Ascending aorta (tissue), 2 donors: ENCODE measurements at places on chromosomes 6 and 20.

DNA sequence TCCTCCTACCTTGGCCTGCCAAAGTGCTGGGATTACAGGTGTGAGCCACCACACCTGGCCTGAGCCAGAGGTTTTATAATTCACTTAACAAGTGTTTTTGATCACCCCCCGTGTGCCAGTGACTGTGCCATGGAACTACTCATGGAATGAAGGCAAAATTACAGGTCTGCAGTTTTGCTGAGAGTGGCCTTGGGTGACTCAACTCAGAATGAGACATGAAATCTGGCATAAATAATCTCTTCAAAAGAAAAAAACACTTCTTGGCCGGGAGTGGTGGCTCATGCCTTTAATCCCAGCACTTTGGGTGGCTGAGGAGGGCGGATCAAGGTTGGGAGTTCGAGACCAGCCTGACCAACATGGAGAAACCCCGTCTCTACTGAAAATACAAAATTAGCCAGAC is 166.9 kb upstream of the SALL4 start:
- H3K4me1 ChIP-seq = no peaks in the 10 kb centered on the region
- no peaks in the 10 kb centered on the region for H3K36me3 ChIP-seq

DNA sequence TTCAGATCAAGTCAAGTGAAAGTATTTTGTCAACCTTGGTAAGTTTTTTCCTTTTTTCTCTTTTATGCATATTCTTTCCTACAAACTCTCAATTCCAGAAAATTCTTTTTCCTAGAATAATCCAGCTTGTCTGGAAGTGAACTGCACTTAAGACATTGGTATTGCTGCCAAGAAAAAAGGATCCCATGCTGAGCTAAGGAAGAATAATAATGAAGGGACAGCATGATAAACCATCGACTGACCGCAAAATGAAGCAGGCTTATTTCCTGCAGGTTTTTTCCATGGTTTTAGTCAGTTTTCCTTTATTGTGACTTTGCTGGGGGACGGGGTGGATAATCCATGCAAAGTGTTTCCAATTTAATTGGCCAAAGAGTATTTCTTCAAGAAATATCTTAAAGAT is 857.6 kb upstream of the SLC35B3 start:
- no peaks in the 10 kb centered on the region for H3K27me3 ChIP-seq
- DNase-seq = no peak
- no peak overlapping the region for H3K4me3 ChIP-seq
- H3K36me3 ChIP-seq = no peaks in the 10 kb centered on the region

DNA sequence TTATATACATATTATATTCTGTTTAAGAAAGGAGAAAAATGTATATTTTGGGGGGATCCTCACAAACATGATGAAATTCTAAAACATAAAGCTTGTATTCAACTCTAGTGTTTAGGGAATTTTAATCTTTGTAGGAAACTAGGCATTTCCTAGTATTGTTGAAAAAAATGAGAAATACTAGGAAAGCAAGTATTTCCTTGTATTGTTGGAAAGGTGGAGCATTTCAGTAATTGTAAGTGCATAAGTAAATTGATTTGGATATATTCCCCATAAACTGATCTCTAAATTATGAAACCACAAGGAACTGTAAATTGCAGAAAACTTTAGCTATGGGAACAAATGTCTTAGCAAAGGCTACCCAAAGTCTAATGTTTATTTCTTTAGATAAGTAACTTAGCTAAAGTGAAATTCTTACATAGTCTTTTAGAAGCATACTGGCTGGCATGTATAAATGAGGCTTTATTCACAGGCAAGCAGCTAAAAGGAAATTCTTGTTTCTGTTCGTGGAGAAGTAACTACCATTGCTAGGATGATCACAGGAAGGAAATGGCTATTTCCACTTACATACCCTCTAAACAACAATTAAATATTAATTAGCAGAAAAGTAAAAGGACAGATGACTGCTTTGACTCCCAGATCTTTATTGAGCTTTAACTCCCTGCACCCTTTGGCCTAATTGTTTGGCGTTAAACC is 19.9 kb upstream of the NRN1 start:
- no peaks in the 10 kb centered on the region for H3K4me1 ChIP-seq
- no peaks in the 10 kb centered on the region for H3K27me3 ChIP-seq
- H3K36me3 ChIP-seq = no peaks in the 10 kb centered on the region
- no peak for DNase-seq

GRCh38 chr6:151461673-151462072 is 9.7 kb upstream of the RMND1 start:
- H3K4me1 ChIP-seq = no peaks in the 10 kb centered on the region
- H3K27me3 ChIP-seq = no peaks in the 10 kb centered on the region
- no peak overlapping the region for H3K4me3 ChIP-seq
- peaks cover 47% of the 10 kb centered on the region for H3K36me3 ChIP-seq
- no peak overlapping the region for H3K27ac ChIP-seq

- H3K27me3 ChIP-seq = no peaks in the 10 kb centered on the region
- peak overlapping the region; percentile 57 for H3K27ac ChIP-seq
- DNase-seq = no peak
- peaks cover 7% of the 10 kb centered on the region for H3K4me1 ChIP-seq
- H3K4me3 ChIP-seq = no peak overlapping the region
Observed at GRCh38 chr6:162377735-162378134, 349.8 kb downstream of the PRKN start.

- no peaks in the 10 kb centered on the region for H3K4me1 ChIP-seq
- H3K27me3 ChIP-seq = no peaks in the 10 kb centered on the region
- no peak overlapping the region for H3K4me3 ChIP-seq
- H3K36me3 ChIP-seq = no peaks in the 10 kb centered on the region
Observed at GRCh38 chr6:161949531-161949930, 675.7 kb upstream of the AGPAT4 start.

DNA sequence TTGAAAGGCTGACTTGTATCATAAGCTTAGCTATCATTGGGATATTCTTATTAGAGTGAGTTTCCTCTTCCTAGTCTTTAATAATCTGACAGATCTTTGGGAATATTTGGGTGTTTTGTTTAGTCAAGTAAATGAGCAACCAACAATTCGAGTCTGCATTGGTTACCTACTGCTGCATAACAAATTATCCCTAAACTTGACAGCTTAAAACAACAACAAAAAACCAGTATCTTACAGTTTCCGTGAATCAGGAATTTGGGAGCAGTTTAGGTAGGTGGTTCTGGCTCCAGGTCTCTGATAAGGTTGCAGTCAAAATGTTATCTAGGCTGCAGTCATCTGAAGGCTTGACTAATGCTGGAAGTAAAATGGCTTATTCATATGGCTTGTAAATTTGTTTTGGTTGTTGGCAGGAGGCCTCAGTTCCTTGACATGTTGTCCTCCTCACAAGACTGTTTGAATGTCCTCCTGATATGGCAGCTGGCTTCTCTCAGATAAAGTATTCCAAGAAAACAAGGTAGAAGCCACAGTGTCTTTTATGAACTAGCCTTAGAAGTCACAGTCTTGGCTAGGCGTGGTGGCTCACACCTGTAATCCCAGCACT is 7.2 kb downstream of the GTF3C6 start:
- no peak overlapping the region for H3K4me3 ChIP-seq
- DNase-seq = no peak
- H3K27me3 ChIP-seq = no peaks in the 10 kb centered on the region
- H3K36me3 ChIP-seq = peaks cover 38% of the 10 kb centered on the region
- no peak overlapping the region for H3K27ac ChIP-seq

GRCh38 chr6:144364782-144365181 is 79.6 kb downstream of the UTRN start:
- H3K4me1 ChIP-seq = peaks cover 20% of the 10 kb centered on the region
- no peaks in the 10 kb centered on the region for H3K27me3 ChIP-seq
- H3K27ac ChIP-seq = peak overlapping the region; percentile 36
